ENCODE measurements at places on chromosomes 16 and 17. TPM values are rescaled to one million over a fixed set of nuclear protein-coding genes. Genes with fewer than 3 reads are reported as not detected.

The ST6GALNAC1 gene
- not detected for total RNA-seq

The SLC12A3 gene
- total RNA-seq, result not detected

The CSH2 gene
- not detected for total RNA-seq

The TBC1D3D gene
- total RNA-seq, result 2.8 TPM

The CD300LG gene
- not detected for total RNA-seq

The KRT33A gene
- total RNA-seq, result not detected

The C16orf86 gene
- total RNA-seq, result 10.8 TPM

The NLE1 gene
- 32.9 TPM for total RNA-seq

The NOMO2 gene
- total RNA-seq, result 112 TPM

The CHST5 gene
- total RNA-seq, result not detected

The ADAP2 gene
- 2.9 TPM for total RNA-seq

The SRP68 gene
- 33.8 TPM for total RNA-seq

The GRIN2A gene
- total RNA-seq, result not detected

The CCL22 gene
- not detected for total RNA-seq

The CCDC154 gene
- total RNA-seq, result 0.16 TPM

The FGF11 gene
- total RNA-seq, result 0.49 TPM

The CDK5RAP3 gene
- total RNA-seq, result 66.2 TPM

The TBC1D3 gene
- not detected for total RNA-seq

The SHISA9 gene
- total RNA-seq, result 4.7 TPM

The HOXB8 gene
- 21.9 TPM for total RNA-seq

The MMP15 gene
- total RNA-seq, result 51.8 TPM

The TMIGD1 gene
- not detected for total RNA-seq

The SLC6A4 gene
- total RNA-seq, result under 0.01 TPM

The LLGL2 gene
- total RNA-seq, result 8.3 TPM

The PTGES3L gene
- 2.9 TPM for total RNA-seq

The UBALD2 gene
- total RNA-seq, result 35.5 TPM

The CCL5 gene
- total RNA-seq, result not detected

The FBXW10 gene
- total RNA-seq, result not detected

The TIMM22 gene
- total RNA-seq, result 18.1 TPM

The RNF112 gene
- under 0.01 TPM for total RNA-seq

The SPATA20 gene
- 61.6 TPM for total RNA-seq

The CES4A gene
- 0.98 TPM for total RNA-seq

The TEX14 gene
- not detected for total RNA-seq

The GLG1 gene
- total RNA-seq, result 146 TPM

The EPOP gene
- total RNA-seq, result 0.38 TPM

The CDRT15L2 gene
- not detected for total RNA-seq

The RETREG3 gene
- total RNA-seq, result 65.5 TPM

The OTOA gene
- total RNA-seq, result not detected
